ENCODE measurements at places on chromosomes 3 and 15. TPM values are rescaled to one million over a fixed set of nuclear protein-coding genes. Genes with fewer than 3 reads are reported as not detected.

DNA sequence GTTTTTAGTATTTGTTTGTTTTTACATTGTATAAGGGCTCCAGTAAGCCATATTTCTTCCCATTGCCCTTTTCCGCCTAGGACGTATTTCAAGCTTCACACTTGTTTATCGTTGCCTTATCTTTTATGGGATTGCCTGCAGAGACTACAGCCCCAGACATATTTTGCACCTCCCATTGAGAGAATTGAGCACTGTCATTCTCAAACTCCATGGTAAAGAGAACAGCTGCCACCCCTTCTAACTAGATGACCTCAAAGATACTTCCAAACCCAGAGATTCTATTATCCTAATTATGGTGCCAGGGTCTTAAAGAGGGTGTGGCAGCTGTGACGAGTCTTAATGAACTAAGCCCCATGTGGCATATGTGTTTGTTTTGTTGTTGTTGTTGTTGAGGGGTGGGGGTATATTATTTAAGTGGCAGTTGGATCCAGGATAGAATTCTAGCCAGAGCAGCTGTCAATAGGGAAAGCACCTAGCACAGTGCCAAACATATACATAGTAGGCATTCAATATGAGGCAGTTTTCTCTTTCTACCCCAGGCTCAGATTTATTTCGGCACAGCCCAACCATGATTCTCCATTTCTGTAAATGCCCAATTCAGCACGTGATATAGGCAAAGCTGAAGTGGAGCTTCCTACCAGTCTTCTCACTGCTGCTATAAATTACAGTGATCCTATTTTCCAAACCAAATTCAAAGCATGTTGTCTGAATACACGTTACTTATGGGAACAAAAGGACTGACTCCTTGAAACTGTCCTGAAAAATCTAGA is 932 bp upstream of the TP53BP1 start:
- no peak for DNase-seq

- no peak for DNase-seq
Observed at GRCh38 chr3:123083383-123084124, 16.7 kb downstream of the PDIA5 start.

DNA sequence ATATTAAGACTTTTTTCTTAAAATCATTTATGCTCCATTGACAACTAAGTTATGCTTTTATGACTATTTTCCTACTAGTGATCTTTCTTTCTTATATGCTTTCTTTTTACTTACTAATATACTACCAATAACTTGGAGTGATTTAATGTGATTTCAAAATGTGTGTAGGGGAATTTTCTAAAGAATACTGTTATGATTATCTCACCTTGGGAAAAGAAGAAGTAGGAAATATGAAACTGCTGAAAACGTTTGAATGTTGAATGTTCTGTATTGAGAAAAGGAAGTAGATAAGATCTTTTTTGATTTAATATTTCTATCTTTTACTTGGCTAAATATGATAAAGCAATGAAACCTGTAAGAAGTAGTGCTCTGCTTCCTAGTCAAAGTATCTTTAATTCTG is 7.8 kb upstream of the CD200R1 start:
- DNase-seq = no peak

GRCh38 chr3:44905446-44906157 is 31.2 kb downstream of the TGM4 start:
- DNase-seq = no peak

- DNase-seq = no peak
Observed at GRCh38 chr3:87710511-87710910, 348.3 kb downstream of the CGGBP1 start.

DNA sequence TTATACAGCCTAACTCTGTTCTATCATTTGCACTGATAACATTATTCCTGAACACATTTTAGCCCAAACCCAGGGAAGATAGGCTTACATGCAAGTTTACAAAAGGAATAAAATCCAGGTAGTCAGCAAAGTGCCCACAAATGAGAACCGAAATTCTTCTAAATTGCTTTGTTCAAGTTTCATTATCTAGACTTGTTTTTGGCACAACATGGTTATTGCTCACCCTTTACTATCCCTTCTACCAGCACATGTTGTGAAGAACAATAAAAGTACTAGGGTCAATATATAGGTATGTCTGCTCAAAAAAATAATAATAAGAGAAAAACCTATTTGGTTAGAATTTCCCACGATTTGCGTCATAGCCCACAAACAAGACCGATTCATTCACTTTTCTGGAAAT is 430.5 kb downstream of the FGF12 start:
- DNase-seq = no peak

DNA sequence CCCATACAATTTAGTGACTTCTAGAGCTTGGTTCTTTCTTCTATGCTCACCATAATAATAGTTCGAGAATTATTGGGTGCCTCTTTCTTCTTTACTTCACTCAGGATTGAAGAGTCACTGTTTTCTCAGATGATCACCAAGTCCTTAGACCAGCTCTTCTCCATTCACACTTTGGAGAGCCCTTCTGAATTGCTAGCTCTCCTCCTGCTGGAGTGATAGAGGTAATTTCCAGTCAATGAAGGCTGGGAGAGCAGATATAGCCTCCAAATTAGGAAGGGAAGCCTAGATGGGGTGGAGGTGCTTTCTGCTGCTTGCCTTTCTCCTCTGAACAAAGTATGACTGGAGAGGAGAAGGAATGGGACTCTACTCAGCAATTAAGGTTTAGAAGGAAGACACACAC is 10.7 kb upstream of the BBX start:
- no peak for DNase-seq

DNA sequence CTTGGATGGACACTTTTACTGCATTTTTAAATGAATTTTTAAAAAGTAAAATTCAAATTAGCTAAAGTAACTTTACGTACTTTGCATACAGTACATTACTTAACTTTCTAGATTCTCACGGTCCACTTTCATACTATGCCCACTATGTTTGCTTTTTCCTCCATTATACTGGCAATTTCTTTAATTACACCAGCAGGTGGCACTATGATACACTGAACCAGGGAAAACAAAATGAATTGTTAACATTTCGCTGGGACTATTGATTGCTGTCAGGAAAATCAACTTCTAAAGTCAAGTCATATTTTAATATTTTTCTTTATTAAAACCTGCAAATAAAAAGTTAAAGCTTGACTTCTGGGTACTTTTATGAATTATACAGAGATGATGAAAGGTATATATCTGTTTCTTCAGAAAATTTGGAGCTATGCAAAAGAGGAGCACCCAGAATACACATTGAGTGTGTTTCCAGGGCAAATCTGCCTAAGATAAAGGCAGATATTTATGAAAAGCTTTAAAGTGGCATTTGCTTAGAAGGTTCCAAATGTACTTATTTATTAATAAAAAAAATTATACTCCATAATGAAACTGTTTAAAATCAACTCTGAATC is 21.8 kb upstream of the POU1F1 start:
- no peak for DNase-seq

Gene GOLGA8J
- total RNA-seq = not detected

Gene POU1F1
- not detected for total RNA-seq
